ENCODE measurements at places on chromosomes 3 and 15.

GRCh38 chr15:75123395-75123794 is 78.3 kb upstream of the C15orf39 start:
- DNase-seq, result no peak

- no peak for DNase-seq
These were observed 466.3 kb upstream of the EPHA3 start for GRCh38 chr3:88641033-88641604.

GRCh38 chr3:51333021-51333420 is 52.1 kb upstream of the MANF start:
- no peak for DNase-seq

DNA sequence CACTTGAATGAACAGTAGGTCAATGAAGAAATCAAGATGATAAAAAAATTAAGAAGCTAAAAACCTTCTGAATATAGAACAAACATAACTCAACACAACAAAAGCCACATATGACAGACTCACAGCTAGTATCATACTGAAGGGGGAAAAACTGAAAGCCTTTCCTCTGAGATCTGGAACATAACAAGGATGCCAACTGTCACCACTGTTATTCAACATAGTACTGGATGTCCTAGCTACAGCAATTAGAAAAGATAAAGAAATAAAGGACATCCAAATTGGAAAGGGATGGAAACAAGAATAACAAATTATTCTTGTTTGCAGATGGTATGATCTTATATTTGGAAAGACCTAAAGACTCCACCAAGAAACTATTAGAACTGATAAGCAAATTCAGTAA is 60.8 kb downstream of the ILDR1 start:
- DNase-seq, result no peak

- no peak for DNase-seq
These were observed 26.4 kb upstream of the TNFAIP8L3 start for GRCh38 chr15:51121118-51121517.

- DNase-seq, result no peak
These were observed 27.9 kb downstream of the C2CD4B start for GRCh38 chr15:62136911-62137865.

DNA sequence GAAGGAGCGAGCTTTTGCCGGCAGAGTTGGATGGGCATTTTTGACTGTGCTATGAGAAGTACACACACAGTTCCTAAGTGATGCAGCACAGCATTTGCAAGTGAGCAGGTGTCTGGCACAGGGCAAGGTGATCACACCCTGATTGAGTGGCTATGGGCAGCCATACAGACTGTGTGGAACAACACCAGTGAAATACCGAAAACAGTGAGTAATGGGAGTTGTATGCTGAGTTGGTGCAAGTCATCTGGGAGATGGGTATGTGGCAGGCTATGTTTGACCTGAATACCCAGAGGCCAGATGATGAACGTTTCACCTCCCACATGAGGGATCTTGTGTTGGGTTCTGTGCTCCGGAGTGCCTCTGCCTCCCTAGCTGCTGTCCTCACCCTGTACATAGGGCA is 53.5 kb upstream of the TIPARP start:
- DNase-seq, result no peak

DNA sequence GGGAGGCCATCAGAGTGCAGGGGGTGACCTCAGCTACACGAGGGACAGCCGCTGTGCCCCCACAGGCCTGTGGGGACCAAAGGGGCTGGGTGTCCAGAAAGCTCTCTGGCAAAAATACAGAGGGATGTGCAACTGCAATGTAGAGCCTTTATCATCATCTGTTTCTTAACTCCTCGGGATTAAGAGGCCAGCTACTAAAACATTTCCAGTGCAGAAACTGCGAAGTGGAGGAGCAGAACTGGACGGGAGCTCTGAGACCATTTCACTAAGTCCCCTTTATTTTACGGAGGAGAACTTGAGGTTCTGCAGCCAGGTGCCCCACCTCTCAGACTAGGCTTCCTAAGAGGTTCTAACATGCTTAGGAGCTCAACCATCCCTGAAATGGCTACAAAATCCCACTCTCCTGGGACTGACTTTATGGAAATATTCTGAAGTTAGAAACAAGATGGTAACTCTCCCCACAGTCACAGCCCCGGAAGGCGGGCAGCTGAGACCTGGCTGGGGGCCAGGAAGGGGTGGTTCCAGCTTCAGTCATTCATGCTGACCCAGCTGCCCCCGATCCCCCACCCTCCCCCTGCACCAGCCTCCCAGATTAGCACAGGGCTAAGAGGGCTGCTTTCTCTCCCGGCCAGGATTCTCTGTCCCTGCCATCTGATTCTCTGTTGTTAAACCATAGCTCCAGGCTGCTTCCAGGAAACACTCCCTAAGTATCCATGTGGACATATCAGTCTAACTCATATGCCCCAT is 40.3 kb downstream of the UMPS start:
- DNase-seq, result peak; percentile 50

- no peak for DNase-seq
These were observed 922.2 kb downstream of the TUSC7 start for GRCh38 chr3:117631781-117632180.

GRCh38 chr3:120452816-120453215 is 2.0 kb upstream of the FSTL1 start:
- DNase-seq, result no peak

DNA sequence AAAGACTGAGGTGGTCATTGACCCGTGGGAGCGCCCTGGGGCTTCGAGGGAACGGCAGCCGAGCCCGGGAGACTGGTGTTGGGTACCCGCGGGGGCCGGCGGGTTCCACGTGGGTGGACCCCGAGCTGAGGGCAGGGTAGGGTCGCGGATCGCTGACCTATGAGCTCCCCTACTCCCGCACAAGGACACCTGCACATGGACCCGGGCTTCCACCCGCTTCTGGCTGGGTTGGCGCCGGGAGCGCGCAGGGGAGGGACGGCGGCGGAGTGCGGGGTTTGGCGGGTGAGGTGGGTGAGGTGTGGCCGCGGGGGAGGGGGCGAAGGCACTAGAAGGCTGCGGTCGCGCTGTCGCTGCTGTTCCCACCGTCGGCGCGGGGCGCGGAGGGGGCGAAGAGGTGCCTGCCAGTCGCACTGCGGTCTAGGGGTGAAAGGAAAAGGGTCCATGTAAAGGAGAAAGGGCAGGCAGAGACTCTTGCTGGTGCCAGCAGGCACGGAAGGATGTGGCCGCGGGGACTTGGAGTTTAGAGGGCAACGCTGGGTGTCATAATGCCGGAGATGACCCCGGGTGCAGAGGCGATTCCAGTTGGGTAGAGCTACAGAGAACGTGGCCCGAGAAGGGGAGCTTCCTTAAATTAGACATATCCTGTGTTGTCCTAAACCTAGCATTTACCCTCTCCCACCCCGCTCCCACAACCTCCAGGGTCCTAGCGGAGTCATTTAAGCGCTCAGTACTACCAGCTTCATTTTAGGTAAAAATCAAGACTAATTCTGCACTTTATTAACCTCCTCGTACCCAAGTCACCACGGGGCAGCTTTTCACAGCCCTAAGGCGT is 245.9 kb upstream of the TOPAZ1 start:
- no peak for DNase-seq

DNA sequence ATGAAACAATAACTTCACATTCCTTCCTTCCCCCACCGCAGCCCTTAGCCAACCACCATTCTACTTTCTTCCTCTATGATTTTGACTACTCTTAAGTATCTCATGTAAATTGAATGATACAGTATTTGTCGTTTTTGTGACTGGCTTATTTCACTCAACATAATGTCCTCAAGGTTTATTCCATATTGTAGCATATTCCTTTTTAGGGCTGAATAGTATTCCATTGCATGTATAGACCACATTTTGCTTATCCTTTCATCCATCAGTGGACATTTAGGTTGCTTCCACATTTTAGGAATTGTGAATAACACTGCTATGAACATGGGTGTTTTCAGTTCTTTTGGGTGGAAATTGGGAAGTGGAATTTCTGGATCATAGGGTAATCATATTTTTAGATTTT is 106.1 kb downstream of the THSD4 start:
- DNase-seq, result no peak

- peak; percentile 93 for DNase-seq
These were observed at the start of gene TASOR for GRCh38 chr3:56683122-56683817. TSS of gene TASOR (minus strand) at chr3:56683265. CDS start at chr3:56683006, 259 bp downstream.

DNA sequence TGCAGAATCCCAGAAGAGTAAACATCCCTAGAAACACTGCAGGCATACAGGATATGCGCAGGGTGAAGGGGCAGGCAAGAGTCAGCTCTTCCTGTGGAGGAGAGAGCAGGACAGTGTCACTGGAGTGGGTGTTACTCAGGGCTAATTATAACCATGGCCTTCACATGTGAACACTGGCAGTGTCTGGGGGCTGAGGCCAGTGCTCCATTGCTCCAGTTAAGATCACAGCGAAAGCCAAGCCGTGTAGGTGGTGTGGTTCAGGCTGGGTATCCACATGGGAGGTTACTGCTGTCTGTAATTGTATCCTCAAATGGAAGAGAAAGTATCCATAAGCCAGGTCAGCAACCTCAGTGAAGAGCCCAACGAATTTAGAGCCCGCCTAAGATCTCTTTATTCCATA is 84.6 kb downstream of the MESD start:
- no peak for DNase-seq

DNA sequence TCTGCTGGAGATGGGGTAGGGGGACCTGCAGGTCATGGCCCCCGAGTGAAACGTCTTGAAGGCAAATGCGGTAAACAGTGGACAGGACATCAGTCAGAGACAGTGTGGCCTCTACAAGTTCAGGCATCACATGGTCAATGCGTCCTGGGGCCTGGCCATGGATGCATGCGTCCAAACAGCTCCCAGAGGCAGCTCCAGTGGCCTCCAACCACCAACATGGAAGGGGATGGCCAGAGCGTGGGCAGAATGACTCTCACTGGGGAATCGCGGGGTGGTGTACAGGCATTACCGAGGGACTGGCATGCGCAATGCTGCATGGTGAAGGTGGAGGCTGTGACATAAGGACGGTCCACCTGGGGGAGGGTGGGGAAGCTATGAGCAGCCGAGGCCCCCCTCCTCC is 35.6 kb upstream of the IQSEC1 start:
- DNase-seq, result no peak

GRCh38 chr3:22117751-22118346 is 366.8 kb upstream of the ZNF385D start:
- DNase-seq, result peak; percentile 80

- DNase-seq, result no peak
These were observed 28.0 kb downstream of the ACAA1 start for GRCh38 chr3:38108649-38109579.

GRCh38 chr15:92614301-92614700 is 41.3 kb downstream of the FAM174B start:
- DNase-seq, result no peak

DNA sequence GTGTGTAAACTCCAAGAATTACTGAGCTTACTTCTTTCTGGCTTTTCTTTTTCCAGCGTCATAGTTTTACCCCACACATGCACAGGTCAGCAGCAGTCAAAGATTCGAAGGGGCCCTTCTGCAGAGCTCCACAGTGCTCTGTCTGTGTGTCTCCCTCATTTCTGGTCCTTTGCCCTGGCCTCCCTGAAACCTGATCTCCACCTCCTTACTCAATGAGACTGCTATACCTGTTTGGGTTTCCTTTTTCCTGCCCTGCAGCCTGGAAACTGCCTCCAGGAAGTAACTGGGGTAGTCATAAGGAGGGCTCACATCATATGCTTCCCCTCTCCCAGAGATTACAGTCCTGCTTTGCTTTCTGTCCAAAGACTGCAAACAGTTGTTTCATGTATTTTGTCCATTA is 82.8 kb upstream of the TNIK start:
- no peak for DNase-seq

- no peak for DNase-seq
These were observed 330.9 kb downstream of the ERC2 start for GRCh38 chr3:56137415-56137814.

- no peak for DNase-seq
These were observed 23.2 kb upstream of the LAMP3 start for GRCh38 chr3:183185696-183186095.

DNA sequence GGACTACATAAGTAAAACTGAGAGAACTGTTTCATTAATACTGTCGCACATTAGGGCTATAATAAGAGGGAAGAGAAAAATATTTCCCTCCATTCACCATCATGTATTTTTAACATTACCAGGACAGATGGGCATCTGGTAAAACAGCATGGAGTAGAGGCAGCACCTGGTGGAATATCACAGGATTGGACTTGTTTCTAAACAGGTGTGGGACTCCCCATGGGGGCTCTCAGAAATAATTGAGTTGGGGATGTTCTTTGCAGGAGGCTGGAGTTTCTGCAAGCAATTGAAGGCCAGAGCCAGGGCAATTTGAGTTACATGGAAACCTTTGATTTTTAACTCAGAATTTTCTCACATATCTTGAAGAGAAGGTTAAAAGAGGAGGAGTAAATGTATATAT is 8.4 kb upstream of the MINDY2 start:
- no peak for DNase-seq

GRCh38 chr3:190811775-190812480 is 50.6 kb downstream of the GMNC start:
- DNase-seq, result peak; percentile 76

- DNase-seq, result no peak
These were observed 902.5 kb downstream of the ZPLD1 start for GRCh38 chr3:103337179-103337845.

DNA sequence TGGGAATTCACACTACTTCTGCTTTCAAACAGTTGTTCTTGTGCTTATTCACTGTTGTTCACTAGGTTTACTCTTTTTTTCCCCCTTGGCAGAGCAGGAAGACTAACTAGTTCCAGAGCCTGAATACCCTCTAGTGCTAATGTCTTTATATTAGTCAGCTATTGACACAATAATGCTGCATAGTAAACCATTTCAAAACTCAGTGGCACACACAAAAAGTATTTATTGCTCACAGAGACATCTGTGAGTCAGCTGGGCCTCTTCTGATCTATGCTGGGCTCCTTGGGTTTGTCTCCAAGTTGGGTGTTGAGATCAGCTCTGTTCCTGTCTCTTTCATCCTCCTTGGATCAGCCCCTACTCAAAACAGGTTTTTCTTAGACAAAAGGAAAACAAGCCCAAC is 51.1 kb downstream of the RSRC1 start:
- no peak for DNase-seq

DNA sequence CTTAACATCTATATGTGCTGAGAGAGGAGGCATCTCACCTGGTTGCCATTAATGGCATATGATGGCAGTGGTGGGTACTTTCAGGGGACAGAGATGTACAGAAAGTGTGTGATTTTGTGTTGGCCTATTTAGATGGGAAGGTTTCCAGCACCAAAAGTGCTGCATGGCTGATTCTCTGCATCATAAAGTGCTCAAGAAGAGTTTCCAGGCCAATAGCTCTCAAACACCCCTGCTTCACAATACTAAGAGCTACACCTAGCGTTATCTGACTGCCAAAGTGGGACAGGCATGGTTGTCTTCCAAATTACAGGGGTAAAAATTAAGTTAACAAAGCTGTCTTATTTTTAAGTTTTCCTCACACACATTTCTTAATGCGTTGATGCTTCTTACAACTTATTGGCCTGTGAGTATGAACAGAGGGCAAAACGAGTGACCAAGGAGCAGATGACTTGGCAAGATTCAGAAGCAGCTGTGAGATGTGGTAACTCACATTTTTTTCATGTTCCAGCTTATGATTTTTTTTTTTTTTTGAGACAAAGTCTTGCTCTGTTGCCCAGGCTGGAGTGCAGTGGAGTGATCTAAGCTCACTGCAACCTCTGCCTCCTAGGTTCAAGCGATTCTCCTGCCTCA is 41.4 kb upstream of the VEPH1 start:
- no peak for DNase-seq

Data from brain (organoid and tissue), 16 donors.